RPMI7951 (cell line): ENCODE measurements at places on chromosomes 7 and 10. TPM values are rescaled to one million over a fixed set of nuclear protein-coding genes. Genes with fewer than 3 reads are reported as not detected.

The CPEB3 gene
- total RNA-seq: 0.49 and 0.72 TPM in 2 replicates

The C7orf57 gene
- total RNA-seq: 0.59 and 1.4 TPM in 2 replicates

The GNAI1 gene
- 2.8 and 5.0 TPM in 2 replicates for total RNA-seq

The CCDC186 gene
- total RNA-seq: 5.8 and 10.0 TPM in 2 replicates

The SLC18A3 gene
- total RNA-seq: not detected in 2 replicates
